NCI-H1417 treated with DMSO at 0.1 percent for 48 hours (cell line): ENCODE measurements at places on chromosomes 7 and 10.

GRCh38 chr7:96041171-96041570 is 268.8 kb downstream of the DYNC1I1 start:
- no peak for DNase-seq

GRCh38 chr10:29876008-29876555 is 183.3 kb downstream of the JCAD start:
- DNase-seq = no peak

DNA sequence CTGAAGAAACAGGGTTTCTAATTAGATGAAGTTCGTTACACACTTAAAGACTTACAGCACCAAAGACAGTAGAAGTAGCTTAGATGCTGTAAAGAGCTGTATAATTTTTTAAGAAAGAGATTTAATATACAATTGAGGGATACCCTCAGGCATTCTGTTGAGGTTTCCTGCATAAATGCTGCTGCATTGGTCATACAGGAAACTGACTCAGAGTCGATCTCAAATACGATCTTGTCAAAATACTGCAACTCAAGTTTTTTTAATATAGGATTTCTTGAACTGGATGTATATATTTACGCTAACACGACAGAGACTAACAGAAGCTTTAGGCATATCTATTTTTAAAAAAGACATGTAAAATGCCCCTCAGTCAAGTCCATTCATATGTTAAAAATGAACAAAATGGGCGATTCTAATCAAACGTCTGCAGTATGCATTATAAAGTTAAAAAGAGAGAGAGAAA is 2.4 kb upstream of the ARID5B start:
- DNase-seq = no peak

DNA sequence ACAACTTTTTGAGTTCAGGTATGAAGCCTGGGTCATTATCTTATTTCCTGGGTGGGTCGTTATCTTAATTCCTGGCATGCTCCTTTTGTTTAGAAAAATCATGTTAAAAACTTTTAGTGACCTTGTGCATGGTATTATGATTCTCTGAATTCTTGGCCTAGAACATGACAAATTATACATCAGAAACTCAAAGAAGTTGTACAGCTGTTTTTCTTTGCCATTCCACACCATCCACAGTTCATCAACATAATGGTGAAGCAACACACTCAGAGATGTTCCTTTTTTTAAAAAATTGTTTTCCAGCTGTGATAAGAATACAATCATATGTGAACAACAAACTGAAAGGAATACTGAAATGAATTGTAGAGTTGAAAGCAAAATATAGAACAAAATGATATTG is 149.2 kb upstream of the SEMA3D start:
- DNase-seq = no peak

DNA sequence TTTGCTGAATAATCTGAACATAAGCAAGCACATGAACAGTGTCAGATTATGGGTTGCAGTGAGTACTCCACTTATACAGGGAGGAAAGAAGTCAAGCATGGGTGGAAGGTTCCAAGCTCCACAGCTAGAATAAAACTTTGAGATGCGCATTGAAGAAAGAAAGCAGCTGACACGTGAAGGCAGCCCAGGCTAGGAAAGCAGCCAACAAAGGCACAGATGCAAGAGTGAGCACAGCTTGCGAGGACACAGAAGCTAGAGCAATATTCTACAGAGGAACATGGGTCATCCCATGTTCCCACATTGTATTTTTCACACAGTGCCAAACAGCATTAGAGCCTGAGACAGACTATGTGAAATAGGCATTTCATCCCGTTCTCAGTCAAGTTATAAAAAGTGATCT is 194.6 kb upstream of the TBX20 start:
- DNase-seq = no peak

DNA sequence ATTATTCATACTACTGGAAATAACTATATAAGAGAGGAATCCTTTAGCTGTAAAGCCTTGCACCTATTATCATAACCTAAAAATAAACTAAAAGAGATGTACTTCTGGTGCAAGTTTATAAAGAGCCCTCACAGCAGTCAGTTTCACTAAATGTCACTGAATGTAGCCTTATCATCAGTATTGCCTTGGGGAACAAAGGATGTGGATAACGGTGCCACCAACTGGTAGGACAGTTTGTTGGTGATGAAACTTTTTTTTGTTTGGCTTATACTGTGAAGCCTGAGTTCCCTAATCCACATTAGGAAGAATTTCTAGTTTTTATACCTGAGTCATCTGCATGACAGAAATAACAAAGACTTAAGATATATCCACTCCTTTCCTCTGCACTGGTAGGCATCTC is 117.9 kb upstream of the COL1A2 start:
- DNase-seq = peak; percentile 16

GRCh38 chr7:87226495-87226894 is 7.0 kb upstream of the TMEM243 start:
- DNase-seq = no peak

GRCh38 chr10:129908406-129908805 is 55.7 kb downstream of the EBF3 start:
- no peak for DNase-seq

DNA sequence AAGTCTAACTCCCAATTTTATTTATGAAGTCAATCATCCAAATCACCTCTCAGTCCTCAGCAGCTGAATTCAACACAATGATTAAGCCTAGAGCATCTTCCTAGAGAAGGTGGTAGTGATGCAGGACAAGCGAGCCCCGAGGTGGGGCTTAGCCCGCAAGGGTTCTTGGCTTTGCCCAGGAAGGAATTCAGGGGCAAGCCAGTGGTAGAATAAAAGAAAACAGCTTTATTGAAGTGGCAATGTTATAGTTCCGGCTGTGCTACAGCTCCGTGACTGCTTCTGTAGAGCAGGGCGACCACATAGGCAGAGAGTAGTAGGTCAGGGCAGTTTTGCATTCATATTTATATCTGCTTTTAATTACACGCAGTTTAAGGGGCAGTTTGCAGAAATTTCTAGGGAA is 18.1 kb downstream of the IL2RA start:
- no peak for DNase-seq

GRCh38 chr10:99389729-99390480 is 40.5 kb downstream of the GOT1 start:
- DNase-seq = no peak

DNA sequence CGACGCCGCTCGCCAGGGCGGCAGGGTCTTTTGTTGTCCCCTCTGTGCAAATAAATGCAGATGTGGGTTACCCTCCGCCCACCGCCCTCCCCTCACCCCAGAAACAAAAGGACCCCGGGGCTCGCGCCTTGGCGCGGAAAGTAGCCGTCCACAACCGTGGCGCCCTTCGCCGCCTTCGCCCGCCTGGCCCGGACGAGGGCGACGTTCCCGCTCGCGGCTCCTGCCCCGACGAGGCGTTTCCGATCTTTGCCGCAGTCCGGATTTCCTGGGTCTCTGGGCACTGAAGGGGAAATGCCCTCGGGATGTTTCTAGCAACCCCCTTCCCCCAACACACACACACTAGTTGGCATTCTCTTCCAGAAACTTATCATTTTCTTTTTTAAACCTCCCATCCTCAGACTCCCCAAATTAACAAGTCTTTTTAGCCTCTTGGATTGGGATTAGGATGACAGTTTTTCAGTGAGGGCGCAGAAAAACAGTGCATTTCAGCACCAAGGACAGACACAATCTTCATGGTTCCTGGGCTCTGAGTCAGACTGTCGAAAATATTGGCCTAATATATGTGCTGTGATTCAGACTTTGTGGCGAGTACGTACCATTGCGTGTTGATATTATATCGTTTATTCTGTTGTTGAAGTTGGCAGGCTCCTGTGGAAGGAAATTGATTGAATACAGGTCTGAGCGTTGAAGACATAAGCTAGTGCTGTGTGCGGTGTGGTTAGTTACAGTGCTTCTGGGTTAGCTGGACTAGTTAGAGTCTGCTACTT is 771 bp downstream of the PHYHIPL start:
- DNase-seq = peak; percentile 15

GRCh38 chr10:113336549-113337130 is 216.2 kb upstream of the HABP2 start:
- no peak for DNase-seq

- no peak for DNase-seq
These were observed 297.5 kb downstream of the HDAC9 start for GRCh38 chr7:18792871-18793595.

DNA sequence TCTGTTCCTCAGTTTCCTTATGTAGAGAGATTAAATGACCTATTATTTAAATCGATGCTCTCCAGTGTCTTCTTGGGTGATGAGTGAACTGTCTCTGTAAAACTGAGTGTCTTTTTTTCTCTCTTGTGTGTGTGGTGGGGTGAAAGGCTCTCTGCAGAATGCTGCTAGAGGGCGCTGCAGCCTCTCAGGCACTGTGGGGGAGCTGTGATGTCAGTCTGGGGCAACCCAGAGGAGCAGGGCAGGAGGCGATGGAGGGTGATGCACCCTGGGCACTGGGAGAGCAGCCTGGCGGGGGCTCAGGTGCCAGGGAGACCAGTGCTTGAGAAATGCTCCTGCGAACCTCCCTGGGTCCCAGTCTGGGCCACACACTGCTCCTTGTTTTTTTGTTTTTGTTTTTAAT is 110.1 kb upstream of the POM121L12 start:
- DNase-seq = no peak

- DNase-seq = no peak
These were observed 7.7 kb downstream of the HTR7 start for GRCh38 chr10:90849956-90850749.

DNA sequence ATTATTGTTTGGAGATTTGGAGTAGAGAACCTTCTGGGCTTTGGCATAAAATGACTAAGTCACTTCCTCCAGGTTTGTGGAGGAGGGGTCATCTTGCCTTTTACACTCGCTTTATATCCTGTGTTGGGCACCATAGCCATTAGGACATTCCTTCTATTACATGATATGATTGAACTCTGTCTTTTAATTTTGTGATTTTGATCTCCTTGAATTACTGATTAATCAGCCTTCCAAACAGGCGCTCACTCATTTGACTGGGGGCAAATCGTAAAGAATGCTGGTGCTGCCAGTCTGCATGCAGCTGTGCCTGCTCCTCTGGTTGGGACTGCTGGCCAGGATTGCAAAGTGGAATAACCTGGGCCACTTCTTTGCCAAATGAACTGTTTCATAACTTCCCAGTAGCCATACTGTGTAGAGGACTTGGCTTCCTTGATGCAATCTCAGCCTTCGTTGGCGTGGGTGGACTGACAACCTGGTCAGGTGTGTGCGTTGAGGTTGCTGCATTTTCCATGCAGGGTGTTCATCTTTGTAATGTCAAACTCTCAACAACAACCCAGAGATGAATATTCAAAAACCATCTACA is 65.9 kb upstream of the RAB11FIP2 start:
- no peak for DNase-seq

GRCh38 chr7:123604739-123605138 is 3.1 kb downstream of the ASB15 start:
- DNase-seq = no peak

- no peak for DNase-seq
These were observed 106.8 kb downstream of the ANK3 start for GRCh38 chr10:60282771-60283353.

GRCh38 chr7:33748793-33749192 is 156.5 kb upstream of the BMPER start:
- DNase-seq = no peak

DNA sequence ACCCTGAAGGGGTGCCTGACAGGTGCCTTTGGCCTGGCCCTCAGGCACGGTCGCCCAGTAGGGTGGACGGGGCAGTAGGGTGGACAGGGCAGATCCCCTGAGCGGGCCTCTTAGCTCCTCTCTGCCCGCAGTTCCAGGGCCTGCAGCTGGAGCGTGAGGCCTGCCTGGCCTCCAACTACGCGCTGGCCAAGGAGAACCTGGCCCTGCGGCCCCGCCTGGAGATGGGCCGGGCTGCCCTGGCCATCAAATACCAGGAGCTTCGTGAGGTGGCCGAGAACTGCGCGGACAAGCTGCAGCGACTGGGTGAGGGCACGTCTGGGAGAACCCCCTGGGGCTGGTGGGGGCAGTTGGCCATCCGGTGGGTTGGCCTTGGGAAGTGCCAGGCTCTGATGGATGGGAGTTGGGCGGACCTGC is 1.7 kb downstream of the VPS37D start:
- no peak for DNase-seq

- DNase-seq = peak; percentile 95
These were observed 6.1 kb downstream of the NYAP1 start for GRCh38 chr7:100489824-100490223.

DNA sequence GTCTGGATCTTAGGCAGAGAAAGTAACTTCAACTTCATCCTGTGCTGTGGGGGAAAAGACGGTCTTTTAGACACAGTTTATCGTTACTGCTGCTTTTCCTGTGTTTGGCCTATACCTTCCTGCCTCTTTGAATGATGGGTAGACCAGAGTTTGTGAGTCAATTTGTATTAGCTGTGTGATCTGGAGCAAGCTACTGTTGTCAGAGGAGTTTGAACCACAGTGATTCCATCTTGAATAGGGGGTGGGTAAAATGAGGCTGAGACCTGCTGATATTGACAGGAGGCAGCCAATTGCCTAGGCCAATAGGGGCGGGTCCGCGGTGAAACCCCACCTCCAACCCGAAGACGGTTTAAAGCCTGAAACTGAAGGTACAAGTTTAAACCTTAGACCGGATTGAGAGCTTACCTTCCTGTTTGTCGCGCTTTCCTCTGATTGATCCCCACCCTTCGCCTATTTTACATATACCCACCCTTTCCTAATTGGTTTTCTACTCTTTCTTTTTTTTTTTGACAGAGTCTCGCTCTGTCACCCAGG is 35.8 kb upstream of the EIF4H start:
- no peak for DNase-seq

GRCh38 chr7:157637216-157637949 is 300.6 kb downstream of the DNAJB6 start:
- DNase-seq = no peak

- no peak for DNase-seq
These were observed 396.9 kb downstream of the PTPRN2 start for GRCh38 chr7:158190756-158191155.

DNA sequence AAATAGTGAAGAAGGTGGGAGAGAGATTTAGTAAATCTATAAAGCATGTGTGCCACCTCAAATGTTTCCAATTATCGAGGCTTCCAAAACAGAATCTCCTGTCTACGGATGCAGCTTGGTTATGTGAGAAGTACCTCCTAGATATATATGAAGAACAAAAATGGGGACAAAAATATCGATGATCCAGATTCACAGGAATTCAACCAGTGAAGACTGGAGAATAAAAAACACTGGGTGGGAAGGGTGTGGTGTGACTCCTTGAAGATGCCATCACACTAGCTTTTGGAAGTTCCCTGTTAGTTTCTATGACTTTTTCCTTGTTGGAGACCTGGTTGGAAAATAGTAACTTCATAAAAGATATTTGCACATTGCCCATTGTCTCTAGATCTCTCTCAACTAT is 152.4 kb downstream of the LRRC4 start:
- no peak for DNase-seq

- DNase-seq = no peak
These were observed 61.5 kb downstream of the KCNH2 start for GRCh38 chr7:150916670-150917069.

GRCh38 chr10:49207936-49208487 is 19.8 kb upstream of the TMEM273 start:
- no peak for DNase-seq

- no peak for DNase-seq
These were observed 708.0 kb downstream of the LRMDA start for GRCh38 chr10:76139431-76139830.
